Left ventricle myocardium superior (tissue), 1 donor: ENCODE measurements at places on chromosomes 11 and 22. TPM values are rescaled to one million over a fixed set of nuclear protein-coding genes. Genes with fewer than 3 reads are reported as not detected.
A peak's percentile ranks its signal among the peaks of the same experiment; 100 is the strongest.

DNA sequence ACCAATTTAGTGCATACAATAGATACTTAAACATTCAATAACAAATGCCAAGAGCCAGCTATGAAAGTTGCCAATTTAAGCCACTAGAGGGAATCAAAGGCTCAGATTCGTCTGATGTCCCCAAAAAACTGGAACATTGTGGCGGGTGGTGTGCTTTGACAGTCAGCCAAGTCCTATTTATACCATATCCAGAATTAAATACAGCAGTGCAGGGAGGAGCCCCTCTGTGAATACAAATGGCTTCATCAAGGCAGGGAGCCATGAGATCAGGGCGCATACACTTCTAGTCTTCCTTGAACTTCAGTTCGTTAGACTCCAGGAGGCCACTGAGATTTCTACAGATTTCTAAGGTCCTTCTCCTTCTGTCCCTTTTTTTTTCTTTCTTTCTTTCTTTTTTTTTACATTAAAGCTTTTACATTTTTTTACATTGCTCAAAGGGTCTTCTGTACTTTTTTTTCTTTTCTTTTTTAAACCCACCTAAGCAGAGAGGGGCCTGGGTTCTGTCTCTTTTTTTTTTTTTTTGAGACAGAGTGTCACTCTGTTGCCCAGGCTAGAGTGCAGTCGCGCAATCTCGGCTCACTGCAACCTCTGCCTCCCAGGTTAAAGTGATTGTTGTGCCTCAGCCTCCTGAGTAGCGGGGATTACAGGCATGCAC is 41.5 kb upstream of the HSPA8 start:
- DNase-seq = peak; percentile 55

DNA sequence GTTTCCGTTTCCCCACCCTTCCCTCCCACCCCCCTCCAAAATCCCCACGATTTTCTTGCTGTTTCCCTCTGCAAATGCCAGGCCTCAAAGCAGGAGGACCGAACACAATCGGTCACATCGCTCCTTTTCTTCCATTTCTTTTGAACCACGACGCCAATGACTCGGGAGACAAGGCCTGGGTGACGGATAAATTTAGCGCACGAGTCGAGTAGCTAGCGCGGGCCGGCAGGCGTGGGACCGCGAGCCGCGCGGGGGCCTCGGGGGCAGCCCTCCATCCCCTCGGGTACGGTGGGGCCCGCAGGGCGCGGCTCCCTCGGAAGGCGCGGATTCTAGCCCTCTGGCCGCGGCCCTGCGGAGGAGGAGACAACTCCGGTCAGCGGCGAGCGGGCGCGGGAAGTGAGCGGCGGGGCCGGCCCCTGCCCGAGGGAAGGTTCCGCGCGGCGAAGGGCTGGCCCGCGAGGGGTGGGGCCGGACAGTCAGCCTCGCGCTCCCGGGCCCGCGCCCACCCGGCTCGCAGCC is 414 bp downstream of the JOSD1 start:
- DNase-seq = peak; percentile 87

DNA sequence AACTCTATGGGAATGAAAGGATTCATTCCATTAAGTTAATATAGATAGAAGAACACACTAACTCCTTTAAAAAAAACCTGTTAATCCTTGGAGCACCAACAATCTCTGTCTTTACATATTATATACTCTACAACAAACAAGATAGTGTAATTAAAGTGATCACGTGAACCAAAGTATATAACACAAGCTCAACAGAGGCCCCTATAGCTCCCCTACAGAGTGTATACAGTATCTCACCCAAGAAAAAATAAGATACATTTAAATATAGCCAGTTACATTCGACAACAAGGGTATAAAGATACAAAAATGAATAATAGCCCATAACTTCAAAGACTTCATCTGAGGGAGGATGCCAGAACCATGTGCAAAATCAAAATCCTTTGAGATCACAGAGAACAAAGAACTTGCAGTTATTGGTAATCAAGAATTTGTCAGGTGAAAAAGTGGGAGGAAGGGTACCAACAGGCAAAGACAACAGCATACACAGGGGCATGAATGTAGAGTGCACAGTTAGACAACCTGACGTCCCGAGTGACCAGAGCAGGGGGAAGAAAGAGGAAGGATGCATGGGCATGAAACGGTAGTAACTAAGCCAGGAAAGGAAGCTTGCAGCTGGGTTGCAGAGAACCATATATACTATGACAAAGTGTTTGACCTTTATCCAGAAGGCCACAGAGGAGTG is 4.7 kb downstream of the FCHSD2 start:
- no peak for DNase-seq

DNA sequence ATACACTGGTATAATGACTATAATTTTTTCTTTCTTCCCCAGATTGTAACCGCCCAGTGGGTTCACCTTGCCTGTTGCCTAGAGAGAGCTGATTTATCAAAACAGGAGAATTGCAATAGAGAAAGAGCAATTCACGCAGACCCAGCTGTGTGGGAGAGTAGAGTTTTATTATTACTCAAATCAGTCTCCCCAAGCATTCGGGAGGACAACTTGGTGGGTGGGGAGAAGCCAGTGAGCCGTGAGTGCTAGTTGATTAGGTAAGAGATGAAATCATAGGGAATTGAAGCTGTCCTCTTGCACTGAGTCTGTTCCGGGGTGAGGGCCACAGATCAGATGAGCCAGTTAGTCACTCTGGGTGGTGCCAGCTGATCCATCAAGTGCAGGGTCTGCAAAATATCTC is 73.2 kb downstream of the SLC35F2 start:
- DNase-seq = no peak

KLHDC7B gene
- total RNA-seq = not detected

CFAP300 gene
- 0.20 TPM for total RNA-seq

FGF4 gene
- not detected for total RNA-seq

RBMXL2 gene
- not detected for total RNA-seq
